ENCODE measurements at places on chromosomes 11 and 22.

- DNase-seq = no peak
Measured at GRCh38 chr11:93659841-93660240, 1.6 kb upstream of the CEP295 start.

DNA sequence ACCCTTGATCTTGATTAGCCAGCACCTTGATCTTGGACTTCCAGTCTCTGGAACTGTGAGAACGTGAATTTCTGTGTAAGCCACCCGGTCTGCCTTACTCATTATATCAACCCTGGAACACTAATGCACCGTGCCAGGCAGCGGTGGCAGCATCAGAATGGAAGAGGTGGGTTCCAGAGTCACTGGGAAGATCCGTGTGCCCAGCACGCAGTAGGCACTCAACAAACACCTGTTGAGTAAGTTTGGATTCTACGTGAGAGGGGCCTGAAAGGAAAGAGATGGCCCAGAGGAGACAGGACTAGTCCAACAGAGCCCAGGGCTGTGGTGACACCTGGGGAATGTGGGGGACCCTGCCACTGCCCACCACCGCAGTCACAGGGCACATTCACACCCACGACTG, 6.6 kb upstream of the UPK3A start:
- DNase-seq = no peak

- peak; percentile 13 for DNase-seq
Measured at GRCh38 chr22:35622191-35622913, 5.2 kb upstream of the MB start.

GRCh38 chr11:11420191-11420898, 67.3 kb upstream of the CSNK2A3 start:
- no peak for DNase-seq

DNA sequence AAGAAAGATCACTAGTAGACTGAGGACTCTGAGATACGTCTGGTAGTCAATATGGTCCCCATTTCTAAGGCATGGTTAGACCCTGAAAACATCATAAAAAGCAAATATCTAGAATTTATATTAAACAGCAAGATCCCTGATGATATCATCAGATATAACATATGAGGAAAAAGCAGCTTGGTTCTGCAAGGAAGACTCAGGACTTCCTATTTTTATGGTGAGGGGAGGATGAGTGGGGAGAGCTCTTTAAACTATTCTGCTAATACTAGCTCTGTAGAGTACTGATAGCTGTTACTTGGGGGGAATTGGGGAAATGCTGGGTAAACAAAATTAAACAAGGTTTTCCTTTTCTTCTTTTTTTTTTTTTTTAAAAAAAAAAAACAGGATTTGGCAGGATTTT, 235.8 kb downstream of the SWAP70 start:
- no peak for DNase-seq

- DNase-seq = no peak
Measured at GRCh38 chr11:48036466-48036865, 56.1 kb downstream of the PTPRJ start.

- DNase-seq = no peak
Measured at GRCh38 chr11:122653916-122654585, 1.5 kb upstream of the UBASH3B start.

DNA sequence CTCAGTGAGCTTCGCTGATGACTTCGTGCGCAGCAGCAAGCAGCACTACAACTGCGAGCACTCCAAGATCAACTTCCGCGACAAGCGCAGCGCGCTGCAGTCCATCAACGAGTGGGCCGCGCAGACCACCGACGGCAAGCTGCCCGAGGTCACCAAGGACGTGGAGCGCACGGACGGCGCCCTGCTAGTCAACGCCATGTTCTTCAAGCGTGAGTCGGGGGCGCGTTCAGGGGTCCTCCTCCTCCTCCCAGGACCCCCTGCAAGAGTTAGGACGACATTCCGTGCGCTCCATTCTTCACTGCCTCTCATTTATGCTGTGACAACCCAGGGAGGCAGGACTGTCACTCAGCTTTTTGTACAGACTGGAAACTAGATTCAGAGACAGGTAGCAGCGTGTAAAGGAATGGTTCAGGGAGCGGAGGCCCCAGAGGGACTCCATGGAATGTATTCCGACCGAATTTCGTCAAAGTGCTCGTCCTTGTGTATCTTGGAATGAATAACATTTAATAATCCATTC, 4.8 kb downstream of the SERPINH1 start:
- DNase-seq = no peak

GRCh38 chr11:107494055-107494454, 36.4 kb upstream of the CWF19L2 start:
- no peak for DNase-seq

- DNase-seq = no peak
Measured at GRCh38 chr11:7457211-7457610, 28.1 kb upstream of the OLFML1 start.

DNA sequence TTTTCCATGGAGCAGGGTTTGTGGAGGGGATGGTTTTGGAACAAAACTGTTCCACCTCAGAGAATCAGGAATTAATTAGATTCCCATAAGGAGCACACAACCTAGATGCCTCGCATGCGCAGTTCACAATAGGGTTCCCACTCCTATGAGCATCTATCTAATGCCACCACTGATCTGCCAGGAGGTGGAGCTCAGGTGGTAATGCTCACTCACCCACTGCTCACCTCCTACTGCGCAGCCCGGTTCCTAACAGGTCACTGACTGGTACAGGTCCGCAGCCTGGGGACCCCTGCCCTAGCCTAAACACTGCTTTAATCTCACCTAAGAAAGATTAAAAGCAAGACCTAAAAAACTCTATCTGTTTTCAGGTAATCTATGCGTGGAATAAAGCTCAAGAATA, 553.0 kb downstream of the JRKL start:
- DNase-seq = no peak

- no peak for DNase-seq
Measured at GRCh38 chr11:13674799-13675509, 6.5 kb downstream of the FAR1 start.

GRCh38 chr11:101034076-101034475, 95.5 kb downstream of the PGR start:
- DNase-seq = no peak

DNA sequence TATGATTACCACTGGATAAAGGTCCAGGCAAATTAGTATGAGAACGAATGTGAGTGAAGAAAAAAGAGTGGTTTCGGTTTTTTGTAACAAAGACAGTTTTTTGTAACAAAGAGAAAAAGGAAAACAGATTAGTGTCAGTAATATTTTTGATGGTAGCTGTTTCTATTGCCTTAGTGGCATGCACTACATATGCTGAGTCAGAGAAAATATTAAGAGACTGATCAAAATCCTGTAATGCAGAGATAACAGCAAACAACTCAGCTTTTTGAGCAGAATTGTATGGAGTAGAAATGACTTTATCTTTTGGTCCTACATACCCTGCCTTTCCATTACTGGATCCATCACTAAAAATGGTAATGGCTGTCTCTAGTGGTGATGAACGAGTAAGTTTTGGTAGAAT, 22.7 kb upstream of the MTNR1B start:
- no peak for DNase-seq
